ENCODE measurements at places on chromosomes 1 and 21. TPM values are rescaled to one million over a fixed set of nuclear protein-coding genes. Genes with fewer than 3 reads are reported as not detected.
A peak's percentile ranks its signal among the peaks of the same experiment; 100 is the strongest.

CLEC20A gene
- total RNA-seq, result not detected

MTX1 gene
- total RNA-seq, result 56.1 TPM

RNU1-3 gene
- total RNA-seq, result 3,235 TPM

HES3 gene
- not detected for total RNA-seq

TMEM240 gene
- total RNA-seq, result 8.3 TPM

ATP5PO gene
- 134 TPM for total RNA-seq

THEMIS2 gene
- 3.1 TPM for total RNA-seq

CFHR4 gene
- total RNA-seq, result not detected

DNA sequence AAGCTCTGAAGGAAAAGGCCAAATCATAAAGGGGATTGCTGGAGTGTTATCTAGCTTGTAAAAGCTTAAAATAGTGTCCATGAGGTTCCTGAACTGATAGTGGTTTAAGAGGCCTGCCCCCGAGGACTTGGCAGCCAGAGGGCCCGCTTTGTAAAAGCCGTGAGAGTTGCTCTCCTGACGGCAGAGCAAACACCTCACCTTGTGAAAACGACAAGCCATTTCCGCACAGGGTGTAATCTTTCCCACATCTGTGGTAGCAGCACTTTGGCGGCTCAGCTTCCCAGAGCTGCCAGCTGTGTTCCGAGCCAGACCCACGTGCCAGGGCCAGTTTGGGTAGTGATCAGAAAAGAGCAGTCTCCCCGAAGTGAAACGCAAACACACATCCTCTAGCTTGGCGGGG lies 37.0 kb downstream of the SERBP1 start:
- DNase-seq, result no peak

- no peak for DNase-seq
These were observed 61.6 kb downstream of the CD46 start for GRCh38 chr1:207813512-207813881.

GRCh38 chr1:19013826-19014548 lies 57.5 kb upstream of the IFFO2 start:
- no peak for DNase-seq

GRCh38 chr1:25054526-25055323 lies 124.6 kb upstream of the RUNX3 start:
- no peak for DNase-seq

DNA sequence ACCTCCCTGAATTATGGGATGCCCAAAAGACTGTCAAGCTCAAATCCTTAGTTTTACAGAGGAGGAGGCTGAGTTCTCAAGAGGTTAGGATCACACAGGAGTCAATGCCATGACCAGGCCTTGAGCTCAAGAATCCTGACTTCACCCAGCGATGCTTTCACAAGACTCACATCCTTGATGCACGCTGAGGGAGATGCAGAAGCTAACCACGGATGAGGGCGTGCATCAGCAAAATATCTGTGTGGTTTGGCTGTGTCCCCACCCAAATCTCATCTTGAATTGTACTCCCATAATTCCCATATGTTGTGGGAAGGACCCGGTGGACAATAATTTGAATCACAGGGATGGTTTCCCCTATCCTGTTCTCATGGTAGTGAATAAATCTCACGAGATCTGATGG lies 133.2 kb downstream of the KCNJ6 start:
- no peak for DNase-seq

- no peak for DNase-seq
These were observed 21.9 kb upstream of the XPR1 start for GRCh38 chr1:180609643-180610555.

DNA sequence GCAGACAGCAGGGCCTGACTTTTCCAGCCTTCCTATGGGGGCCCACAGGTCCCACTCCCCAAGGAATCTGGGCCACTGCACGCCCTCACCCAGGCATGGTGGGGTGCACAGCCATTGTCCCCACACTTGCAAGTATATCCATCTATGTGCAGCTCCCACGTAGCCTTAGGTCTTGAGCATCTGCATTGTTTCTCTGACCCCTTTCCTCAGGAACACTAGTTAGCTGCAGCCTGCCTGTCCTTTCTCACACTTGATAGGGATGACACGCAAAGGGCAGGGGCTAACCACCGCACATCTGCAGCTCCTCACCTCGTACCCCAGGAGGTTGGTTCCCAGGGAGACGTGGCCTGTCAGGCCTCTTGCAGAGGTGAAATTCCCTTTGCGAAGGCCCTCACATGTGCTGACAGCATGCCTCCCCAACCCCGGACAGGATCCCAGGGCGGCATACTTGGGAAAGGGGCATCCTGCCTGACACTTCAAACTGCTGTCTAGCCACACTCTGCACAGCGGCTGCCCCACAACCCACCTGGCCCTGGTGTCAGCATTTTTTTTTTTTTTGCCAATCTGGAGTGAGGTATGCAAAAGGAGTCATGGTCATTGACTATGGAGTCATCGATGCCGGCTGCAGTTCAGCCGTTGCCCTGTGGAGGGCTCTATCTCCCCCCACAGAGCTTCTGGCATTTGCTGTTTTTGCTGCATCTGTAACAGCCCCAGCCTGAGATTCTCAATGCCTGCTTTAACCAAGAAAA lies 5.0 kb downstream of the JMJD4 start:
- no peak for DNase-seq

GRCh38 chr1:231329483-231329882 lies 8.2 kb downstream of the EXOC8 start:
- no peak for DNase-seq

DNA sequence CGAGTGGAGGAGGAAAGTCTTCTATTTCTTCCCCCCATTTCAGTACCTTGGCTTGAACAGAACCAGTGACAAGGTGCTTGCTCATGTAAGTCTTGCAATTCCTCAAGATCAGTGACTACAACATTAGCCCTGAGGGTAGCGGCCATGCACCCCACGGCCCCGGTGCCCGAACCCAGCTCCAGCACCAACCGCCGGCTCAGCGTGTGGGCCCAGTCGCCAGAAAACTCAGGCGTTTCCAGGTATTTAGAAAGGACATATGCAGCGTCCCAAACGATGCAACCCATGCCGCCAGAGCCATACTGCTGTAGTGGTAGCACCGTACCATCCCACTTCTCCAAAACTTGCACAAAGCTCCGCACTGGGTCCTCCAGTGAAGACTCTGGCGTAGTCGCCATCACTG lies 11.2 kb upstream of the MANEAL start:
- no peak for DNase-seq

GRCh38 chr1:166902279-166902678 lies 26.2 kb upstream of the TADA1 start:
- DNase-seq, result peak; percentile 47

- no peak for DNase-seq
These were observed 17.1 kb downstream of the RC3H1 start for GRCh38 chr1:174005032-174005431.

DNA sequence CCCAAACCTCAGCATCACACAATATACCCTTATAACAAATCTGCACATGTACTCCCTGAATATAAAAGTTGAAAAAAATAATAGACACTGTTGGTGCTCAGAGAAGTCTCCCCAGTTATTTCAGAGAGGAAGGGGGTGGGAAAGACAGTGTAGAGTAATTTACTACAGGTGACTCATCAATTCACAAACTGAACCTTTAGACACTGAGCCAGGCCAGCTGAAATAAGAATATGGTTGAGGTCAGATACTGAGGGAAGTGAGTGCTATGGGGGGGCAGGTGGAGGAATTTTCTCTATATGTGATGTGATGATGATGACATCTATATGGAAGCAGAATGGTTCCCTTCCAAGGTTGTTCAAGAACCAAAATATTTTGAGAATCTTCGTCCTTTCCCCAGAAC lies 50.1 kb downstream of the MRPL39 start:
- no peak for DNase-seq

DNA sequence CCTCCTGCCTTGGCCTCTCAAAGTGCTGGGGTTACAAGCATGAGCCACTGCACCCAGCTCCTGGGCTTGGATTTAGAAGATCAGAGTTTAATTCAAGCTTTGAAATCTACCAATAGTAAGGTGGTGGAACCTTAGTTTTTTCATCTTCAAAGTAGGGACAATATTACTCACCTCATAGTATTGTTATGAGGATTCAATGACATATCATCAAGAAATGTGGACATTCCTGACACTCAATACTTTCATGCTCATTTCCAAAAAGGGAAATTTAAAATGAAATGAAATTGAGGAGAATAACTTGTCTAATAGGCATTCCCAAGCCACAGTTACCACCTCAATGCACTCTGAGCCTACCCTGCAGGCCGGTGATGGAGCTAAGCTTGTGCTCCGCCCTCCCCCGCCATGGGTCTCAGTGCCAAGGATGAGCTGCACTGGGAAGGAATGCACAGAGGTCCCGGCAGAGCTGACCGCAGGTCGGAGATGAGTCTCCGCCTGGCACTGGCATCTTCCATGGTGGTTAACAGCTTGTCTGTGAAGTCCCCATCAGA lies 56.5 kb upstream of the BCAR3 start:
- DNase-seq, result peak; percentile 91

DNA sequence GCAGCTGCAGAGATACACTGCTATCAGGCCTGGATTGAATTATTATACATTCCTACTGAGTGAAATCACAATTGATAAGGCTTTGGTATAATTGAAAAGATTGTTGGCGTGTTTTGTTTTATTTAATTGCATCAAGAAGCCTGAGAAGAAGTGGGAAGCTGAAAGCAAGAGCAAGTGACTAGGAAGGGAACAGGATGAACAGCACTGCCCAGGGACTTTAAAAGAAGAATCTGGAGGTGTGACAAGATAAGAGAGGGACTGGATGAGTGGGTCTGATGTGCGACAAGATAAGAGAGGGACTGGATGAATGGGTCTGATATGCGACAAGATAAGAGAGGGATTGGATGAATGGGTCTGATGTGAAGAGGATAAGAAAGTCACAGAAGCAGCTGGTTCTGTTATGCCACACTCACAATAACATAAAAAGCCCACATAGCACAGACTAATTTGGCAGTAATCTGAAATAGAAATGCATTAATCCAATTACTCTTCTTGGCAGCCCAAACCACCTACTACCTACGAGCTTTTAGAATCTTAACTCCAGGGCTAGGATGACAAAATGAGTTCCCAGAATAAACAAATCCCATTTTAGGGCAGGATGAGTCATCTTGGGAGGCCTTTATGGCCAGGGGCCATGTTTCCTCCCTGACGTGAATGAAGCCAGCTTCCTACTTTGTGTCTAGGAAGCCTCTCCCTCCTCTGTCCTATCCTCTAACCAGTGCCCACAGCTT lies 129.7 kb downstream of the DUSP10 start:
- peak; percentile 87 for DNase-seq

GRCh38 chr1:10910681-10911489 lies 101.6 kb upstream of the TARDBP start:
- no peak for DNase-seq

DNA sequence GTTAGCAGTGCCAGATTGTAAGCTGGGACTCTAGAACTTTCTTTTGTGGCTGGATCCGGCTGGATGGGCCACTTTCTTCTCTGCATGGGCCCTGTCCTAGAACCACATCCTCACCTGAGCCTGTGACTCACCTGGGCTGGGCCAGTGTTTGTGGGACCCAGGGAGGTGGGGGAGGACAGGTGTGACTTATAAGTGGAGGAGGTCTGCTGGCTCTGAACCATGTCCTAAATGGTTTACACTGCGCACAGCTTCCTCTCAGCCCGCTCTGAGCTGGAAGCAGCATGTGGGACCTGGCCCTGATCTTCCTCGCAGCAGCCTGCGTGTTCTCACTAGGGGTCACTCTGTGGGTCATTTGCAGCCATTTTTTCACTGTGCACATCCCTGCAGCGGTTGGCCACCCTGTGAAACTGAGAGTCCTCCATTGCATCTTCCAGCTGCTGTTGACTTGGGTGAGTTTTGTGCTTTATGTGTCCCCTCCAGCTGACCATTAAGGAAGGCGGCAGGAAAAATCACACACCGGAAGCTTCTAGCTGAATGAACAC lies at the start of gene AADACL3:
TSS of gene AADACL3 (plus strand) at position 215 of the 542 bp plus-strand sequence. CDS start at position 282, 67 bp downstream.
- DNase-seq, result no peak

GRCh38 chr1:213622365-213623063 lies 365.3 kb upstream of the PROX1 start:
- DNase-seq, result no peak

DNA sequence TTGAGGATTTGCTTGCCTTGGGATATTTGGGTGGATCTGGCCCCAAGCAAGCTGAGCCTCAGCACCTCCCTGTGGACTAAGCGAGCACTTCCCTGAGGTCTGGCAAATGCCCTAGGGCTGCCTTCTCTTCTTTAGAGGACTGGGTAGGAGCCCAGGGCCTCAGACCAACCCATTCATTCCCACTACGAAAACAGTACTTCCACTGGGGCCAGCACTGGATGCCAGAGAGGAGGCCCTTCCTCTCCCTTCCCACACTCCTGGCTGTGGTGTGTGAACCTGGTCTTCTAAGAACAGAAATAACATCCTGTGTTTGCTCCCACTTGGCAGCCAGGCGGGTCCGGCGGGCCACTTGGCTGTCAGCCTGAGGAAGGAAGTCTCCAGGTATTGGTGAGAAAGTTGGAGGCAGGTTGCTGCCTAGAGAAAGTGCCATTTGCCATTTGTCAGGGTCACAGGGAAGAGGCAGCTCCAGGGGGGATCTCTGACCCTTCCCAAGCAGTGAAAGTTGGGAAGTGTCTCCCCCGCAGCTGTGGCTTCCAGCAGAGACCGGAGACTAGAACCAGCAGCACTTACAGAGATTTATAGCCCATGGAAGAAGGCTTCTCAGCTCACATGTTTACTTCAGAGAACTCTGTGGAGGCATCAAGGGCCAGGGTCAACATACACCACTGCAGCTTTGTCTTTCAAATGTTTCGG lies 323.5 kb downstream of the SIPA1L2 start:
- no peak for DNase-seq

All from PC-9 (cell line).